ENCODE measurements at places on chromosomes 4 and X. TPM values are rescaled to one million over a fixed set of nuclear protein-coding genes. Genes with fewer than 3 reads are reported as not detected.

GRCh38 chrX:19515615-19516105, 352 bp upstream of the MAP3K15 start:
- no peak for DNase-seq

GRCh38 chrX:10471418-10471817, 149.0 kb downstream of the MID1 start:
- DNase-seq: no peak

DNA sequence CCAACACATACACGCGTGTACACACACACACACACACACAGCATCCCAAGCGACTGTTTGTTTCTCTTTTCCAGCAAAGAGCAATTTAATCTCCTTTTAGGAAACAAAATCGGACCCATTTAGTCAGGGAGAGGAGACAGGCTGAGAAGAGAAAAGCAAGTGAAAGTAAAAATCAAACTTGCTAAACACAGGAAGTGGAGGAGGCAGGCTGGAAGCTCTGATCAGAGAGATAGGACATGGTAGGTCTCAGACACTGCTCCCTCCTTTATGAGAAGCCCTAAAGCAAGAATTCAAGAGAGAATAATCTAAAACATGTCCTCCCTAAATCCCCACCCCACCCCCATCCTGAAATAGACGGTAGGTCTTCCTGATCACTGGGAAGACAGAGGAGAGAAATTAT, 62.3 kb downstream of the GPC3 start:
- no peak for DNase-seq

DNA sequence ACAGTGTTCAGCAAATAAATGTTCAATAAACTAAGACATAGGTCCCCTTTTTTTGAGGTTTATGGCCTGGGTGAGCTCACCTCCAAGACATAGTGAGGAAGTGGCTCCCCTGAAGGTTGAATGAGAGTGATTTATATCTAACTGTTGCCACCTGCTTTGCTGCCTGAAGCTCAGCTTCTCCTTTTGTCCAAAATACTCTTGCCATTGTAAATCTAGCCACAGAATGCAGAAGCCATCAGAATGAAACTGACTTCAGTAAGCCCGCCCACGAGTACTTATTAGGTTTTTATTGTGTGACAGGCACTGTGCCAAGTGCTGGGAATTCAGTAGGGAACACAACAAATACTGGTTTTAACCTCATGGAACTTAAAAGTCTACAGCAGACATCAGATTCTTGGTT, 18.0 kb downstream of the SPINK2 start:
- DNase-seq: no peak

- DNase-seq: no peak
These were observed 29.6 kb downstream of the TRIM2 start for GRCh38 chr4:153233761-153234371.

DNA sequence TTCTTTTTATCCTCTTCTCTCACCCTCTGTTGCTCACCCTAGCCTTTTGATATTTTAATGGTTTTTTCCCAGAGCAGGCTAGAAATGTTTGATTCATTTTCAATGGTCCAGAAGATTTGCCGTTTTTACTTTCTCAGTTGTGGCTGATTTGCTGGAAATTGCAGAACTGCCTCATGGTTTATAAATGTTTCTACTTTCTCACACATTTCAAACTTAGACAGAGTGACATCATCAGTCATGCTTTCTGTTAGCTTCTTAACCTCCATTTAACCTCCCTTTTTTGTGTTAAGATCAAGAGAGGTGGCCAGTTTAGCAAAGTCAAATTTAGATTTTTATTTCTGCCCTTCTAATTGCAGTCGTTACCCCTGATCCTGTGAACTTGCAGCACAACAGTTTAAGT, 8.7 kb downstream of the RXFP1 start:
- DNase-seq: no peak

DNA sequence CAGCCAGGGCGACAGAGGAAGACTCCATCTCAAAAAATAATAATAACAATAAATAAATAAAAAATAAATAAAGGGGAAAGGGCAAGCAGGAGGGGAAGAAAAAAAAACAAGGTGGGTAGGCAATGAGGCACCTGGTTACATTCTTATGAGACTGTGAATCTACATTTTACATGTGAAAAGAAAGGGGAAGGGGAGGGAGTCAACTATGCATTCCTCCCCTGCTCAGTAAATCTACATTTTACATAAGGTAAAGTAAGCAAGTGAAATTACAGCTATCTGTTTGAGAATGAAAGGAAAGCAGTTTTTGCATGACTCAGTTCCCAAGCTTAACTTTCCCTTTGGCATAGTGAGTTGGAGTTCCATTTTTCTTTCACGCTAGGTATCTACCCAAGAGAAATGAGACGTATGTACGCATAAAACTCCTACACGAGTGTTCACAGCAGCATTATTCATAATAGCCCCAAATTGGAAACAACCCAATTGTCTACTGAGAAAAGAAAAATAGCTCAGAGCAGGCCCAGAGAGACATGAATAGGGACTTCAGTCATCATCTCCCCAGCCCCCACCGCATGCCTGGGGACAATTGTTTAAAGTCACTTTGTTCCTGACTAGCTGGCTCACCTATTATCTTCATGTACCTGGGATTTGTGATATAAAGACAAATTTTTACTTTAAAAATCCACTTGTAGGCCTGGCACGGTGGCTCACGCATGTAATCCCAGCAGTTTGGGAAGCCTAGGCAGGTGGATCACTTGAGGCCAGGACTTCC, 52.4 kb downstream of the DDX3X start:
- no peak for DNase-seq

- no peak for DNase-seq
These were observed 13.1 kb upstream of the KIAA0232 start for GRCh38 chr4:6769233-6769988.

DNA sequence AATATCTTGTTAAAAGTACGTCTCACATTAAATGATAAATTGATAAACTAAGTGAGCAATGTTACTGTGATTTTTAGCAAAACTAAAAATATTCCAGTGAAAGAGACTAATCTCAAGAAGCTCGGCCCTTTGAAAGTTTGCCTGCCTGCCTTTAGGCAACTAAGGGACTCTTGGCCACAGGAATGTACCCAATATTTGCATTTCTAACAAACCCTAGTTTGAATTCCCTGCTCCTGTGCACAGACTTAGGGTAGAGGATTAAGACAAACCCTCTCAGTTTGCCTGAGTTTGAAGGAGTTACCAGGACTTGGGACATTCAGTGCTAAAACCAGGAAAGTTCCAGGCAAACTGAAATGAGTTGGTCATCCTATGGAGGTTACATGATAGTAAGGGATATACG, 157.1 kb downstream of the SCFD2 start:
- no peak for DNase-seq

DNA sequence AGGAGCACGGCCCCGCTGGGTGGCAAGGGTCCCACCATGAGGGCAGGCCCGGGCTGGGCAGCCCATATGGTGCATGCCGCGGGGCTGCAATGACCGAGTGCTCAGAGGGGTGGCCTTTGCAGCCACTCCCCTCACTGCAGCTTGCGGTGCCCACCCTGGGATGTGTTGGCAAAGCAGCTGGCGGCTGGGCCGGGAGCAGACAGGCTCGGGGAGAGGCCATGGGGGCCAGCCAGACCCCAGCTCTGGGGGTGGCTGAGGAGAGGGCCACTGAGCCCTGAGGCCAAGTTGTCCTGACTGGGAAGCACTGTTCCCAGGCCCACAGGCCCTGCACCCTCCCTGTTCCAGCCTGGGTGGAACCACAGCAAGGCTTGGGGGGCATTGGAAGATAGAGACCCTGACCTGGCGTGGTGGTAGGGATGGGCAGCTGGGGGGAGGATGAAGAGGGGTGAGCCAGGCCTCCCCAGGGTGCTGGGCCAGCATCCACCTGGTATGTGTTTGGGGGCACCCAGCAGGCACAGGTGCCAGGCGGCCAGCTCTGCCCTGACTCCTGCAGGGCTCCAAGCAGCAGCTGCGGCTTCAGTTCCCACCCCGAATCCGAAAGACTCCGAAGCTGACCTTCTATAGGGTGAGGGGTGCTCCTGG, 18.4 kb upstream of the RNF4 start:
- no peak for DNase-seq

DNA sequence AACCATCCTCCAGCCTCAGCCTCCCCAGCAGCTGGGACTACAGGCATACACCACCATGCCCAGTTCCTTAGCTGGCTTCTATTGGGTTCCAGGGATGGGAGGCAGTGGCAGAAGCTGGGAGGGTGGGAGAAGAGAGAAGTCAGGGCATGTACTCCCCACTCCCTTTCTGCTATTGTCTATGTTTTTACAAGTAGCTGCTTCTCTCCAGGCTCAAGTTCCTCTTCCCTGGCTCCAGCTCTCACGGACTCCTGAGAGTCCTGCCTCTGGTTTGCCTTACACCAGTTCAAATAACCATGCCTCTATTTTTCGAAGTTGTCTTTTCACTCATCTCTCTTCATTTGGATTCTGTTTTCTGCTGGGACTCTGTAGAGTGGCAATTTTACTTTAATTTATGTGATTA, 2.9 kb downstream of the TBC1D9 start:
- no peak for DNase-seq

- no peak for DNase-seq
These were observed 156.9 kb downstream of the UBE2NL start for GRCh38 chrX:144040793-144041192.

GRCh38 chr4:120683897-120684540, 238.5 kb downstream of the PRDM5 start:
- no peak for DNase-seq

GRCh38 chr4:30714408-30715031, 5.6 kb upstream of the PCDH7 start:
- DNase-seq: no peak

DNA sequence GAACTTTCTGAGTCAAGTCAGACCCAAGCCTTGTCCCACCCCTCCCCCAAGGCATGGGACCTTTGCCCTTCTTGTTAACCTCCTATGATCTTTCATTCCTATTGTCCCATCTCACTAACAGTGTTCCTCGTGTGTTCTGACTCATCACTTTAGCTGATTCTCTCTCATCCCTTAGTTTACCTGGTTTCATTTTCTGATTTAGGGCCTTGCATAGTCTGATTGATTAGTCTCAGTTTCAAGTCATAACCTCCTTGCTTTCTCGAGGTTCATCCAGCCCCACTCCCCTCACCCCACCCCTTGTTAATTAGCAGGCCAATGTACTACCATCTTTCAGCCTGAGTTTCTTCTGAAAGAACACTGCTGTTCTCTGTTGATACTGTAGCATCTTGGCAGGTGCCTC, 517.4 kb downstream of the RPA4 start:
- DNase-seq: no peak

DNA sequence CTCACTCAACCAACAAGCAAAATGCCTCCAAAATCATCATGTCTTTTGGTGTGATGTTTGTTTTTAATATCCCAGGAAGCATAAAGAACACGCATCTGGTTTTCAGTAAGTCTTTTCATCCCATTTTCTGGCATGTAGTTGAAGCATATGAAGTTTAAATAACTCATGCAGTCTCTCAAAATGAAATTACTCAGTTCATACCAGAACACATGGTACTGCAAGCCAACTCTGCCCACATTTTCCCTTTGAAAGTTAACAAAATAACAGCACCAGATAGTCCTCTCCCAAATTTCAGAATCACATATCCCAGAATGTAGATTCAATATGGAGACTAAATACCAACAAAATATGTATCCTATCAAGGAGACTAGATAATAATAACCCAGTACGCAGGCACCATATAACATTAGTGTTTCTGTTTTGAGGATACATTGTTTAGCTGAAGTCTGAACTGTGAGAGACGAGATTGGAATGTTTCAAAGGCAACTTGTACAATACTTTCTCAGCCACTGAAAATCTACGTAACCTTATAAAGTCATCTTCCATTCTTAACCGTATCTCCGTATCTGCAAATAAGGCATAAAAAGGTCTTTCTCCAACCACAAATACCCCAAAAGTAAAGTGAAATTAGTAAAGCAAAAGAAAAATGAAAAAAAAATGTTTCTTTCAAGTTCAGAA, 23.1 kb downstream of the CORIN start:
- DNase-seq: no peak

GRCh38 chr4:8900588-8900987, 28.9 kb upstream of the HMX1 start:
- DNase-seq: no peak

- DNase-seq: no peak
These were observed 114.9 kb downstream of the EFHC2 start for GRCh38 chrX:44228621-44229020.

- DNase-seq: no peak
These were observed 10.4 kb downstream of the RAB9A start for GRCh38 chrX:13699183-13699826.

DNA sequence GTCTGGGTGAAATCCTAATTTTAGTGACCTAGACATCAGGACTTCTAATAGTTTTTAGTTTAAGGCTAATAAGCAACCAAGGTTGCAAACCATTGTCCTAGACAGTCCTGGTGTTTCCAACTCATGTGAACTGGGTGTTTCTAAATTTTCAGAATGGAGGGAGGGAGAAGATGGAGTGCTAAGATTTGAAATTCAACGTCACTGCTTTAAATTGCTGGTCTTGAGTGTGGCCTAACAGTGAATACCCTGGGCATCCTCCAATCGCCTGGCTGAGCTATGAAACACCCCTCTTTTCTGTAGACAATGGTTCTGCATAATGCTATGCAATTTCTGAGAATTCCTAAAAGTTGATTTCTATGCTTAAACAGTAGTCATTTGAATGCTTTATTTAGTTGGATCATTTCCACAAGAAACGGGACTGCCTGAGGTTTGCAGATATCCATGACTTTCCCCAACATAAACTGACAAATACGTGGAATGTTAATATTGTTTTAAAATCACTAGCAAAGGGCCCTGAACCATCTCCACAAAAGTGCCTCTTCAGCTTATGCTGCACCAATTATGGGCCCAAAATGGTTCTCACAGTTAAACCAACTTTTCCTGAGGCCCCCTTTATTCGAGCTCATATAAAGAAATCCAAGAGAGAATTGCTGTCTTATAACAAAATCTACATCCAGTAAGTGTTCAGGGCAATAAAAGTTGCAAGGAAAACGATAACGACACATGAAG, 1.1 kb downstream of the FBXL5 start:
- no peak for DNase-seq

GRCh38 chr4:88356771-88357170, 21.9 kb upstream of the HERC6 start:
- no peak for DNase-seq

GRCh38 chr4:157741642-157742041, 431.2 kb downstream of the GASK1B start:
- no peak for DNase-seq

- DNase-seq: no peak
These were observed 43.3 kb downstream of the SPCS3 start for GRCh38 chr4:176363072-176363471.

GYPE gene
- total RNA-seq: not detected

CT45A3 gene
- total RNA-seq: not detected

CT45A1 gene
- not detected for total RNA-seq

PRSS48 gene
- not detected for total RNA-seq

UTP14A gene
- 10.1 TPM for total RNA-seq

PTPN13 gene
- 0.35 TPM for total RNA-seq

SLC10A4 gene
- total RNA-seq: not detected

G3BP2 gene
- total RNA-seq: 410 TPM

AGTR2 gene
- total RNA-seq: not detected

MAGEC2 gene
- total RNA-seq: not detected

IL9R gene
- total RNA-seq: 2.1 TPM

PLAC1 gene
- not detected for total RNA-seq

TSPAN7 gene
- not detected for total RNA-seq

ALB gene
- total RNA-seq: 0.97 TPM
